Esophagus muscularis mucosa (tissue), 4 donors: ENCODE measurements at places on chromosomes 4 and X. TPM values are rescaled to one million over a fixed set of nuclear protein-coding genes. Genes with fewer than 3 reads are reported as not detected.

The MAGEA10 gene
- total RNA-seq = not detected

The ARMCX1 gene
- total RNA-seq = 37.9 TPM

The FAM120C gene
- total RNA-seq = 7.0 TPM

The CLDN2 gene
- 0.17 TPM for total RNA-seq

The LPAR4 gene
- 2.2 TPM for total RNA-seq

The RASL11B gene
- total RNA-seq = 0.83 TPM

The STPG2 gene
- 0.26 TPM for total RNA-seq

The AKAP14 gene
- not detected for total RNA-seq

The GPR173 gene
- 0.83 TPM for total RNA-seq

The BGN gene
- total RNA-seq = 16.6 TPM

DNA sequence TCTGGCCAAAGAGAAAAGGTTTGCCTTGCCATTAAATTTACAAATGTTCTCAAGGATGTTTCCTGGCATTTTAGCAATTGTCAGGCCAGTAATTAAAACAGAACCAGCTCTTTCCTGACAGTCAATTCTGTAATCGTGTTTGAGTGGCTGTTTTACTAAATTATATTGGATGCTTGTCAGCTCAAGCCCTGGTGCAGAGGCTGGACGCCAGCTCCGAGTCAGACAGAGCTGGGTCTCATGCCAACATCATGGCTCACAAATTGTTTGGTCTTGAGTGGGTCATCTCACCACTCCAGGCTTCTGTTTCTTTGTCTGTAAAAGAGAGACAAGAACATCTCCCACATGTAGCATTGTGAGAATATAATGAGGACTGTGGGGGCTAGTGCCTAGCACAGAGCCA lies 190.3 kb upstream of the PSAPL1 start:
- H3K27ac ChIP-seq = no peak overlapping the region
- H3K4me3 ChIP-seq = no peak overlapping the region
- H3K36me3 ChIP-seq = no peaks in the 10 kb centered on the region
- no peak for DNase-seq
- H3K4me1 ChIP-seq = peaks cover 2% of the 10 kb centered on the region
- H3K27me3 ChIP-seq = no peaks in the 10 kb centered on the region

- no peak overlapping the region for H3K27ac ChIP-seq
- DNase-seq = no peak
- H3K4me3 ChIP-seq = no peak overlapping the region
- H3K27me3 ChIP-seq = no peaks in the 10 kb centered on the region
- H3K36me3 ChIP-seq = no peaks in the 10 kb centered on the region
Measured at GRCh38 chr4:32994981-32995881, 2275.1 kb downstream of the PCDH7 start.

GRCh38 chrX:143853488-143853887 lies 30.4 kb upstream of the UBE2NL start:
- no peak overlapping the region for H3K4me3 ChIP-seq
- no peak for DNase-seq
- H3K4me1 ChIP-seq = no peaks in the 10 kb centered on the region

DNA sequence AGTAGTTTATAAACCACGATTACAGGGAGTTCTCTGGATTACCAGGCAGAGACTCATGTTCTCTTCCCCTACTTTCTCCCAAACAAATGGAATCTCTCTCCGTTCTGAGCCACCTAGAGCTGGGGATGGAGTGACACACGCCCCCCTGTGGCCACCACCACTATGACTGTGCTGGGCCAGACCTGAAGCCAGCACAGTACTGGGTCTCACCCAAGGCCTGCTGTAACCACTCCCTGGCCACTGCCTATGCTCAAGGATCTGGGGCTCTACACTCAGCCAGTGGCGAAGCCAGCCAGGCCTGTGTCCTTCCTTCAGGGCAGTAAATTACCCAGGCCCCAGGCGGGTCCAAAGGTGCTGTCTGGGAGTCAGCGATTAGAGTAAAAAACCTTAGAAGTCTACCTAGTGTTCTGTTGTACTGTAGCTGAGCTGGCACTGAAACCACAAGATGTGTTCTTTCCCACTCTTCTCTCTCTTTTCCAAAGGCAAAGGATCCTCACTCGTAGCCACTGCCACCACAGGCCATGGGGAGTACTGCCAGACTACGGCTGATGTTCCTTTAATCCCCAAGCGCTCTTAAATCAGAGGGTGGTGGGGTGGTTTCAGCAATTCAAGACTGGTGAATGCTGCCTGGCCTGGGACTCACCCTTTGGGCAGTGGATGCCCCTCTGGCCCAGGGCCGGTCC lies 412.2 kb upstream of the ARX start:
- no peak for DNase-seq
- no peaks in the 10 kb centered on the region for H3K36me3 ChIP-seq
- H3K4me3 ChIP-seq = no peak overlapping the region
- H3K27me3 ChIP-seq = no peaks in the 10 kb centered on the region

DNA sequence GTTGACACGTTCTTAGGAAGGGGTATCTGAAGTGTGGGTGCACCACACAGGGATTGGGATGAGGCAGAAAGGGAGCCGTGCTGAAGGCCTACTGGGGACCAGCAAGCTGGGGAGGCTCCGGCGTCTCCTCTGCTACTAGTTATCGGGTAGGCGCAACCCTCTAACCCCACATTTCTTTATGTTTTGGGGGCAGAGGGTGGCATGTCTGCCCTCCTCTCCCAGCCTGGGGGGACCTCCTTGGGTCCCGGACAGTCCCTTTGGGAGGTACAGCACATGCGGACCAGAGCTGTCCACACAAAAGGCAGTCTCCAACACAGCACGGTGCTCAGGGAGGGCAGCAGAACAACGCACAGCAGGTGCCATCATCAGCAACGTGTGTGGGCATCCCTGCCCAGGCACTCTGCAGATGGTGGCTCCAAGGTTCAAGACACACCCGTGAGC lies 33.2 kb downstream of the WDR1 start:
- no peak overlapping the region for H3K27ac ChIP-seq
- DNase-seq = no peak
- no peak overlapping the region for H3K4me3 ChIP-seq
- H3K27me3 ChIP-seq = no peaks in the 10 kb centered on the region

GRCh38 chr4:133581996-133582619 lies 433.0 kb downstream of the PCDH10 start:
- H3K27me3 ChIP-seq = no peaks in the 10 kb centered on the region
- no peak for DNase-seq
- H3K36me3 ChIP-seq = no peaks in the 10 kb centered on the region
- H3K27ac ChIP-seq = no peak overlapping the region
- H3K4me1 ChIP-seq = no peaks in the 10 kb centered on the region

DNA sequence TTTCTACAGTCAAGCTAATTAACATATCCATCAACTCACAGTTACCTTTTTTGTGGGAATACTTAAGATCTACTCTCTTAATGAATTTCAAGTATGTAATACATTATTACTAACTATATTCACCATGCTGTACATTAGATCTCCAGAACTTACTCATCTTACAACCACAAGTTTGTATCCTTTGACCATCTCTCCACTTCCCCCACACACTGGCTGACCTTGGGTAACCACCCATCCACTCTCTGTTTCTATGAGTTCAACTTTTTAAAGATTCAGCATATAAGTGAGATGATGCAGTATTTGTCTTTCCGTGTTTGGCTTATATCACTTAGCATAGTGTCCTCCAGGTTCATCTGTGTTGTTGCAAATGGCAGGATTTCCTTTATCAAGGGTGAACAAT lies 30.5 kb upstream of the MAGED1 start:
- no peak overlapping the region for H3K4me3 ChIP-seq
- H3K27ac ChIP-seq = no peak overlapping the region
- H3K27me3 ChIP-seq = no peaks in the 10 kb centered on the region
- DNase-seq = no peak

DNA sequence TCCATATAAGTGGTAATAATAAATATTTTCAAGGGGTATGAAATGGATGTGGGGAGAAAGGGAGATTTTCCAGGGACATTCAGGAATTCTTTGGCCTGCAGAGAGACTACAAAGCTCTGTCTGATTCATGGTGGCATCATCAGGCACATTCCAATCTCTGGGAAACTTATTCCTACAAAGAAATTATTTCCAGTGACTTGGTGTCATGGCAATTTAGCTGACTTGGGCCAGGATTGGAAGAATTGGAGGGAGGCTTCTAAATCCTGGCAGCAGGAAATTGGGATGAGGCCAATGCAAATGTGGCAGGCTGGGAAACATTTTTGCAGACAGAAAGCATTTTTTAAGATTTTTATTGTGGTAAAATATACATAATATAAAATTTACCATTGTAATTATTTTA lies 204.6 kb downstream of the RTL9 start:
- no peak overlapping the region for H3K4me3 ChIP-seq
- H3K27ac ChIP-seq = no peak overlapping the region
- H3K27me3 ChIP-seq = no peaks in the 10 kb centered on the region
- no peaks in the 10 kb centered on the region for H3K36me3 ChIP-seq
- H3K4me1 ChIP-seq = no peaks in the 10 kb centered on the region
- no peak for DNase-seq

GRCh38 chr4:101348367-101348827 lies 1.1 kb upstream of the PPP3CA start:
- peak overlapping the region; percentile 84 for H3K4me3 ChIP-seq
- no peaks in the 10 kb centered on the region for H3K27me3 ChIP-seq
- no peak for DNase-seq

GRCh38 chrX:3393178-3393577 lies 46.7 kb upstream of the MXRA5 start:
- DNase-seq = no peak
- H3K27me3 ChIP-seq = no peaks in the 10 kb centered on the region
- no peaks in the 10 kb centered on the region for H3K36me3 ChIP-seq
- H3K4me1 ChIP-seq = no peaks in the 10 kb centered on the region

DNA sequence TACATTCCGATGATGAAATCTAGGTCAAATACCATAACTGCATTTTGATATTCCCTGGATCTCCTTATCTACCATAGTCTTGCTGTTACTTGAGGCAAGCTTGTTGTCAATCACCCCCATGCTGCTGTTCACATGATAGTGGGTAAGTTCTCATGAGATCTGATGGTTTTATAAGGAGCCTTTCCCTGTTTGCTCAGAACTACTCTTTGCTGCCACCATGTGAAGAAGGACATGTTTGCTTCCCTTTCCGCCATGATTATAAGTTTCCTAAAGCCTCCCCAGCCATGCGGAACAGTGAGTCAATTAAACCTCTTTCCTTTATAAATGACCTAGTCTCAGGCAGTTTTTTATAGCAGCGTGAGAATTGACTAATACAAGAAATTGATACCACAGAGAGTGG lies 432.0 kb downstream of the GLUD2 start:
- no peak overlapping the region for H3K4me3 ChIP-seq
- no peak overlapping the region for H3K27ac ChIP-seq
- no peaks in the 10 kb centered on the region for H3K36me3 ChIP-seq

DNA sequence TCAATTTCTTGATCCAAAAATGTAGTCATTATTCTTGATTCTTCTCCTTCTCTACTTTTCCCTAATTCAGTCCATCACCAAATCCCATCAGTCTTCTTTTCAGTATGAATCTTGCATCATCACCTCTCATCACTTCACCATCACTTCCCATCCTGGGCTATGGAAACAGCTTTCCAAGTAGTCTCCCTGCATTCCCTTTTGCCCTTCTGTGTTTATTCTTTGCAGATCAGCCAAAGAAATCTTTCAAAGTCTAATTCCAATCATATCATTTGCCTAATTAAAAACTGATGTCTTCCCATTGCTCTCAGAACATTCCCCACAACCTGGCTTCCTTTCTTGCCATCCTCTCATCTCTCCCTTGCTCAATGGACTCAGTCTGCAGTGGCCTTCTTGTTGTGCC lies 201.7 kb upstream of the ADAMTS3 start:
- no peaks in the 10 kb centered on the region for H3K27me3 ChIP-seq
- H3K4me3 ChIP-seq = no peak overlapping the region
- no peaks in the 10 kb centered on the region for H3K4me1 ChIP-seq
- no peak for DNase-seq

DNA sequence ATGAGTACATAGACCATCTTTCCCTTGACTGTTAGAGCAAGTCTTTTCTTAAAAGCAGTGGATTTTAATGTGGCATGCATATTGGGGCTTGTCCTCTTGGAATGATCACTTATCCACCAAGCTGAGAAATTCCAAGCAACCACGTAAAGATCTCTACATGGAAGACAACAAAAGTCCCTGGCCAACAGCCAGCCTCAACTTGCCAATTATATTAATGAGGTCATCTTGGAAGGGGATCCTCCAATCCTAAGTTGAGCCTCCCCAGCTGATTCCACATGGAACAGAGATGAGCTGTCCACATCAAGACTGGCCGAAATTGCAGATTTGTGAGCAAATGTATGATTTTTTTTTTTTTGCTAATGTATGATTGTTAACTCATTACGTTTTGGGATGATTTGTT lies 20.6 kb upstream of the FTHL17 start:
- no peak overlapping the region for H3K4me3 ChIP-seq
- no peak overlapping the region for H3K27ac ChIP-seq
- no peaks in the 10 kb centered on the region for H3K4me1 ChIP-seq
- DNase-seq = no peak

GRCh38 chrX:71909956-71910355 lies 689 bp upstream of the NHSL2 start:
- no peak for DNase-seq
- H3K27ac ChIP-seq = no peak overlapping the region
- H3K36me3 ChIP-seq = no peaks in the 10 kb centered on the region
- H3K27me3 ChIP-seq = no peaks in the 10 kb centered on the region
- peaks cover 21% of the 10 kb centered on the region for H3K4me1 ChIP-seq

- no peaks in the 10 kb centered on the region for H3K4me1 ChIP-seq
- no peaks in the 10 kb centered on the region for H3K36me3 ChIP-seq
- H3K4me3 ChIP-seq = no peak overlapping the region
- no peak for DNase-seq
- no peaks in the 10 kb centered on the region for H3K27me3 ChIP-seq
Measured at GRCh38 chrX:106564986-106565385, 46.8 kb upstream of the RADX start.

- H3K4me3 ChIP-seq = no peak overlapping the region
- no peaks in the 10 kb centered on the region for H3K36me3 ChIP-seq
- H3K27ac ChIP-seq = no peak overlapping the region
- no peaks in the 10 kb centered on the region for H3K27me3 ChIP-seq
Measured at GRCh38 chrX:136608295-136608933, 39.5 kb upstream of the CD40LG start.

DNA sequence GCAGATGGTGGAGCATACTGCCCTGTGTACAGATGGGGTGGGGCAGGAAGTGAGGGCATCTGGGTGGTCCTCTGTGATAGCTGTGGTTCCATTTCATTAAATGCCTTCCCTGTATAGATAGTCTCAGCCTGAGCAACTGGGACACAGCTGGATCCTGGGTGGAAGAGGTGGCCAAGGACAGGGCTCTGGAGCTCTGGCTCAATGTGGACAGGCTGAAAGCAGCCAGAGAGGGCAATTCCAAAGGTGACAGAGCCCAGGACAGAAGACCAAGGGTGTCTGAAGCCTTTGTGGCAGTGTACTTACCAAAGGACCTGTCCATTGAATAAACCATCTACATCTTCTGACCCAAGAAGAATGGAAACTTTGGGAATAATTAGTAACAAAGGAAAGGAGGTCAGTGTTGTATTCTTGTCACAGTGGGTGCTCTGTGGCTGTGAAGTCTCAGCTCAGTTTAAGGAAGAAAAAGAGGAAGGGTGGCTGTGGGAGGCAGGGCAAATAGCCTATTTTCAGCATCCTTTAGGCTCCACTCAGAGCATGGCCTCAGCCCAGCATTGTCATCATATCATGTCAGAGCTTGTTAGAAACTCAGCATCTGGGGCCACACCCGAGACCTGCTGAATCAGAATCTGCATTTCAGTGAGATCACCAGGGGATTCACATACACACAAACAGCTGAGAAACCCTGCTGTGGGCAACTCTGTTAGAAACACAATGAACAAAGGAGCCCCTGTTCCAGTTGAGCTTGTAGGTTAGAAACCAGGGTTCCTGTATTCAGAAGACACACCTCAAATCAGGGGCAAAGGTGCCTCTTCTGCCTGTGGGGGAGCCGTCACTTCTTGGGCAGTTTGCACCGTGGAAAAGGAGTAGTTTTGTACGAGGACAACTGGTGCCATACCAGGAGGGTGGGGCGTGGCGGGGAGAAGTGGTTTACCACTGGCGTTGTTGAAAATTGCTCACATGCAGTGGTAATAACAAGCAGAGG lies 168.6 kb downstream of the PTTG2 start:
- peaks cover 46% of the 10 kb centered on the region for H3K4me1 ChIP-seq
- no peak for DNase-seq
- H3K4me3 ChIP-seq = no peak overlapping the region
